ENCODE measurements at places on chromosomes 12 and 14. TPM values are rescaled to one million over a fixed set of nuclear protein-coding genes. Genes with fewer than 3 reads are reported as not detected.

GRCh38 chr12:116898669-116899068, 12.1 kb upstream of the FBXW8 start:
- no peak for DNase-seq

DNA sequence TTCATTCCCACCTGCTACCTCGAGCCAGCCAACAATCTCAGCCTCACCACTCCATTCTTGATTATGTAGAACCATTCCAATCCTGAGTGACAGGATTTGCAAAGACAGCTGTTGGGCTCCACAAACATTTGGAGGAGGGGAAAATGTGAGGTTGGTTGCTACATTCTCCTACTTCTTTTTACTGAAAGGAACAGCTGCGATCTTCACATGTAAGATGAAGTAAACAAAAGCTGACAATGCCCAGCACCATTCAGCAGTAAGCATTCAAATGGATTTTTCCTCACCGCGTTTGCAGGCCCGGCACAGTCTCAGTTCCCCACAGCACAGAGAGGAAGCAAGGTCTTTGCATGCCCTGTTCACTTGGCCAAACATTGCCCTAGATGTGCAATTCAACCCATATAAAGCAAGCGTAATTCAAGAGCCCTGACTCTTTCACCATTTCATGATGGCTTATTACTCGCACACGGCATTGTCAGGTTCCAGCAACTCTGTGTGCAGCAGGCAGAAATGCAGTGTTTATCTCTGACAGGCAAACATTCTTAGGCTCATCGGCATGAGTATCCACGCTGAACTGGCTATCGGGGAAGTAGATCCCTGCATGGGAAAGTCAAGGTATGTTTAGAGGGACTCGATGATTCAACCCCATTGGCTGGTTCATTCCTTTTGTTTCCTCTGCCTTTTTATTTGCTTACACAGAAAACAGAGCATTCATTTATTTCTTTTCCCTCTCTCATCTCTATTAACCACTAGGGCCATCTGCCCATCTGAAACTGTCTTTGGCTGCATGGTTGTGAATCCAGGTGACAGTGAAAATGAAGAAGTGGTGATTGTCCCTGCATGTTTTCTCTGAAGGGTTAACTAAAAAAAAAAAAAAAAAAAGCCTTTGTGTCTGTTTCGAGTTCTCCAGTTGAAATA, 236.1 kb upstream of the PLEKHG7 start:
- peak; percentile 49 for DNase-seq

DNA sequence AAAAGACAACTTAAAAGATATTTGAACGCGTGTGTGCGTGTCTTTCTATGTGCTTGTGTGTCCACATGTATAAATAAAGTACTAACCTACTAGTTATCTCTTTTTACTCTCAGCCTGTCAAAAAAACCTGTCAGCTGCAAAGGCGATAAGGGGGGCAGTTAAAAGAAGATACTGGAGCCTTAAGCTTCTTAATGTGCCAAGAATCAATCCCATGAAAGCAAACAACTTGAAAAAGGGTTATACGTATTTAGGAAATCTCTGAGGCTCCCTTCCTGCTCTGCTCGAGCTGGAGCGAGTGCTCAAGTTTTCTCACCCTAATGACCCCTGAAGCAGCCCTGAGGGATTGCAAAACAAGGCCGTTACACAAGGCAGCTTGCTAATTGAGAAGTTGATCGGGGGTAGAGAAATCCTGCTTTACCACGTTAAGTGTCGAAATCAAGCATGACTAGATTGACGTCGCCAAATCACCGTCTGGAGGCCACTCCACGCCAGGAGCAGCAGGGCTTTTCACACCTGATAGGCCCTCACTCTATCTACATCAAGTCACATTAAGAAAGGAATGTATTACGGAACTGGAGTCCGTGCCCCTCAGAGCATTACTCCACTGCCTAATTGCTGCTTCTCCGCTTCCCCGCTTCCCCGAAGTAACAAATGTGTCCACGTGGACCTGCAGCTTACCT, 32.4 kb downstream of the LMO3 start:
- no peak for DNase-seq

DNA sequence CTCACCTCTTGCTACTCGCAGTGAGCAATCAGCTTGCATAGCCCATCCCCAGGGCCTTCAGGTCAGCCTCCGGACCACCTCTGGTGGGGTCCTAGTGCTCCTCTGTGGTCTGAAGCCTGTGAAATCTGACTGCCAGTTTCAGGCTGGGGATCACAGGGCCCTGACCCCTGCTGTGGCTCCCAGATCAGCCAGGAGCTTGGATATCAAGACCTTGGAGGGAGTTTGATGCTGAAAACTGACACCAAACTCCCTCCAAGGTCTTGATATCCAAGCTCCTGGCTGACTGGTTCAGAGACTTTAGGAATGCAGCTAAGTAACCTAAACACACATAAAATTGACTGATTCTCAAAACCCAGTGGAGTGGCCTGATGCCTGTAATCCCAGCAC, 19.8 kb upstream of the DHRS4 start:
- no peak for DNase-seq

DNA sequence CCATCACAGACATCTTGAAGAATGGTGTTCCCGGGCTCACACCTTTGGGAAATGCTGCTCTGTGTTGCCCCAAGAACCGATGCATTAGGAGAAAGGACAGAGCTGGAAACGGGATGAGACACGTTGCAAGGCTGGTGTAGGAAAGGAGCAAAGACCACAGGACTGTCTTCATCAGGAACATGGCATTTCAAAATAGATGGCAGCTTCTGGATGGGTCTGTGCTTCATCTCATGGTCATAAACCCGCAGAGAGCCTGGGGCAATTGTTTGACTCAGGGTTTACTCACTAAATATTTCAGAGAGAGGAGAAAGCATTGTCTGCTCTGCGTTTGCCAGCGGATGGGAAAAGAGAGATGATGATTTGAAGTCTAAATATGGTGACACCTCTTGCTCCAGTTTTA, 76.3 kb downstream of the CACNA1C start:
- DNase-seq = no peak

ASIC1 gene
- total RNA-seq = 2.4 TPM

- DNase-seq = no peak
Observed at GRCh38 chr12:19039515-19039914, 90.0 kb upstream of the PLEKHA5 start.

- no peak for DNase-seq
Observed at GRCh38 chr12:132886529-132887477, 602 bp downstream of the CHFR start.

HCAR1 gene
- total RNA-seq = not detected

CLEC14A gene
- 0.13 TPM for total RNA-seq

DNA sequence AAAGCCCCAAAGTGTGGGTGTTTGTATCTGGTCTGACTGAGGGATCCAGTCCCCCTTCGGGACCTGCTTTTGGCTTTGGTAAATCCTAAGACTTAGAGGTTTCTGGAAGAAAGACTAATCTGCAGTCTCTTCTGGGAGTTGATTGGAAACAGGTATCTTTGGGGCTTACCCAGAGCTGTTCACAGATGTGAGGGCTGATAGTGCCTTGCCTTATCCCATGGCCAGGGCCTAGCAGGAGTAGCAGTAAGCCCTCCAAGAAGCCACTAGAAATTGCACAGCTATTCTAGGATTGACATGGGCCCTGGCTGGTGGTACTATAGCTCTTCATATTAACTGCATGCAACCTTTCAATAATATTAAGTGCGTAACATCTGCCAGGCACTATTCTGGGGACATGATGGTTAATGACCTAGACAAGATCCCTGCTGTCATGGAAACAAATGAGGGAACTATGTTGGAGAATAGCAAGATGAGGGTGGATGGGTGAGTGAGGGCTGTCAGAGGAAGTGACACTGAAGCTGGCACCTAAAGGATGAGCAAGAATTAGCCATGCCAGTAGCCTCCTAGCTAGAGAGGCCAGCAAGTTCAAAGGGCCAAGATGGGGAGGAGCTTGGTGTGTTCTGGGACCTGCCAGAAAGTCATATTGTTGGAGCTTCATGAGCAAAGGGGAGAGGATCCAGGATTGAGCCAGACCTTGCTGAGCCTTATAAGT, 71.7 kb downstream of the CRADD start:
- DNase-seq = no peak

RNASE3 gene
- total RNA-seq = not detected

GALNT8 gene
- 5.4 TPM for total RNA-seq

GRCh38 chr12:120842595-120842994, 61.6 kb downstream of the SPPL3 start:
- no peak for DNase-seq

PYGL gene
- 46.6 TPM for total RNA-seq

DNA sequence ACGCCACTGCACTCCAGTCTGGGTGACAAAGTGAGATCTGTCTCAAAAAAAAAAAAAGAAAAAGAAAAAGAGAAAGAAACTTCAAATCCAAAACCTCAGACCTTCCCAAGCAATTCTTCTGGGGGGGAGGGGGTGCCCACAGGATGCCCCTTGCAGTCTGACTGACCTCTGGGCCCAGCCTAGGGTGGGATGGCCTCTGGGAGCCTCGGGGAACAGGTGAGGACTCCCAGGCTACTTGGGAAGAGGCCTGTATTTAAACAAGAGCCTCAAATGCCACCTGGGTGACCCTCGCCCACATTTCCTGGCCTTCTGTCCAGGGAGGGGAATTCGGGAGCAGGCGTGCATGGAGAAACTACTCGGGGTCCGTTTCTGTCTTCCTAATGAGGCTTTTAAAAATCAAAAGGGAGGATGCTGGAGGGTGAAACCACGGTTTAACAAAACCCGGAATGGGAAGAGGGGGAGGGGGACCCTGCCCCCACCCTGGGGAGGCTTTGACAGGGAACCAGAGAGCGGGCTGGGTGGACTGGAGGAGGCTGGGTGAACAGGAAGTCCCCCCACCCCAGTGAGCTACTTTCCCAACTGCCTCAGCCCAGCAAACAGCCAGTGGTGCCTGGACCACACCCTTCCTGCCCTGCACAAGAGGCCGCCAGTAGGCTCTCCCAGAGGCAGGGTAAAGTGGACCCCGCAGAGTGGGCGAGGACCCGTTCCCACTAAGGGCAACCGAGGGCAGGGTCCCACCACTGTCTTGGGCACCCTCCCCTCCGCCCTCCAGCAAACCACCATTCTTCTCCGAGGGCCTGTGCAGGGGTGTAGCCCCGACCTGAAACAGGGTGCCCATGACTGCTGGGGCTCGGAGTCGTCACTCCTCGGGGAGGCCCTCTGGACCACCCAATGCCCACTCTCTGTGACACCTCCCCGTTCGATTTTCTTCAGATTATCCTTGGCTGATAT, 1.5 kb upstream of the FBRSL1 start:
- no peak for DNase-seq

TAC3 gene
- 9.7 TPM for total RNA-seq

GRCh38 chr14:58587271-58587670, 50.5 kb upstream of the DACT1 start:
- DNase-seq = no peak

LTBR gene
- total RNA-seq = 6.3 TPM

APOF gene
- total RNA-seq = not detected

GRCh38 chr12:54259194-54260011, 20.5 kb downstream of the CBX5 start:
- peak; percentile 89 for DNase-seq

TOMM20L gene
- total RNA-seq = not detected

GRCh38 chr14:94562941-94563883, 2.0 kb downstream of the SERPINA4 start:
- no peak for DNase-seq

- DNase-seq = no peak
Observed at GRCh38 chr14:95496690-95497259, 19.7 kb downstream of the SYNE3 start.

DNA sequence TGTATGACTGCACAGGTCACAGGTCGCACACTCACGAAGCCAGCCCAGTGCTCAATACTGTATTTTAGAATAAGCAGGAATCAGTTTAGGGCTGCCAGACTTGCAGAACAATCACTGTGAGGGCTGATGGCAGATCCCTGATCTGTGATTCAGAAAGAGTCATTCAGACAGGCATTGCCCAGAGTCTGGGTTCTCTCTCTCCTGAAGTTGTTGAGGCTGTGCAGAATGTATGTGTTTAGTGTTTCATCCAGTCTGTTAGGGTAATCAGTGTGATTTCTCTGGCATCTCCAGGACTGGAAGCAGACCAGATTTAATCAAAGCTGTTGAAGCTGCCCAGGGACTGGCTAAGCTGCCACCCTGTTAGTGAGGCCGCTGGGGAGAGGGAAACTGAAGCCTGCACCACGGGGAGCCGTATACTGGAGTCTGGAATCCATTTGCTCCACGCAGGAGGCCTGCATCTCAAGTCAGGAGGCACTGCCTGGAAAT, 69.3 kb downstream of the ETV6 start:
- no peak for DNase-seq

GALNT4 gene
- total RNA-seq = 3.3 TPM

SLC35E3 gene
- 10.0 TPM for total RNA-seq

- no peak for DNase-seq
Observed at GRCh38 chr12:108689314-108690190, 41.8 kb downstream of the CORO1C start.

DNA sequence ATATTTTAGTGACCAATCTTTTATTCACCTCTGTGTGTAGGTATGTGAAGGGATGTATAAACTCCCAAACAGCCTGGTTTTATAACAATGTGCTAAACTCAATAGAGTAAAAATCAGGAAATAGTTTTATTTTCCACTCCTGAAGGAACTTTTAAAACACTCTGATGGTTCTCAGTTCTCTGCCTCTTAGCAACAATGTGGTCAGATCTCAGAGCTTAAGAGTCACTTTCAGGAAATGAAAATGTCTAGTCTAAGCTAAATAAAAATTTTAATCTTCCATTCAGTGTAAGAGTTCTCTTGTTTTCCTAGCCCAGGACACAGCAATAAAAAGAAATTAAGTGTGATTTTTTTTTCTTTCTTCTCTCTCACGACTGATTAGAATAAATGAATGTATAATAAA, 718.0 kb downstream of the C12orf50 start:
- DNase-seq = no peak

DNA sequence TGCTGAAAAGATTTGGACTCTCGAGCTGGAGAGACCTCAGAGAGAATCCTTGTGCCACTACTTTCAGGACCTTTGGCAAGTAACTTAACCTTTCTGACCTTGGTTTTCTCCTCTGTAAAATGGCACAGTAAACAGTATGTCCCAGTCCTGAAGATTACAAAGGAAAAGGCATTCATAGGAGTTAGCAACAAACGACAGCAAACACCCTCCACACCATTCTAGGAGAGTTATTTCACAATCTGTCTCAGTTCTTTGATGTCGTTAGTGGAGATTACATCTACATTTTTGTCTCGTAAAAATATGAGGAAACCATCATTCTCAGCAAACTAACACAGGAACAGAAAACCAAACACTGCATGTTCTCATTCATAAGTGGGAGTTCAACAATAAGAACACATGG, 205.7 kb downstream of the ITPR2 start:
- DNase-seq = no peak

DNA sequence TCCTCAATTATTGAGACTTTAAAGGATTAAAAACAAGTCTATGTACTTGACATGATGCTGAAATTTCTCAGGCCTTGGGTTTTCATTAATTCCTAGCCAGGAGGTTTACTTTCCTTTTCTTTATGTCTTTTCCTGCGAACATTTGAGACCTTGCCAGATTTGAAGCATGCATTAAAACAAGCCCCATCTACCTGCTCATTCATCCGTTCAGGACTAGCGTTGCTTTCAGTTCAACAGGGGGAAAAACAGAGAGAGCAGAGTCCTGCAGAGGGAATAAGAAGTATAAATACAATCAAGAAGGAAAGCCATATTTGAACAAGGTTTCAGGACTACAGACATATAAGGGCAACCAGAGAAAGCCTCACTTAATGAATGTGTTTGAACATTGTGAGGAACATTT, 542.4 kb downstream of the DIO2 start:
- no peak for DNase-seq

HOXC5 gene
- total RNA-seq = not detected

- DNase-seq = no peak
Observed at GRCh38 chr14:37591311-37591940, 3.6 kb downstream of the FOXA1 start.

LHX5 gene
- 0.47 TPM for total RNA-seq

GRCh38 chr12:94615260-94616181, 34.8 kb downstream of the TMCC3 start:
- no peak for DNase-seq

- peak; percentile 51 for DNase-seq
Observed at GRCh38 chr14:41597647-41598046, 9.0 kb upstream of the LRFN5 start.

Measured in H1 (cell line).